ENCODE measurements at places on chromosomes 4 and X.

DNA sequence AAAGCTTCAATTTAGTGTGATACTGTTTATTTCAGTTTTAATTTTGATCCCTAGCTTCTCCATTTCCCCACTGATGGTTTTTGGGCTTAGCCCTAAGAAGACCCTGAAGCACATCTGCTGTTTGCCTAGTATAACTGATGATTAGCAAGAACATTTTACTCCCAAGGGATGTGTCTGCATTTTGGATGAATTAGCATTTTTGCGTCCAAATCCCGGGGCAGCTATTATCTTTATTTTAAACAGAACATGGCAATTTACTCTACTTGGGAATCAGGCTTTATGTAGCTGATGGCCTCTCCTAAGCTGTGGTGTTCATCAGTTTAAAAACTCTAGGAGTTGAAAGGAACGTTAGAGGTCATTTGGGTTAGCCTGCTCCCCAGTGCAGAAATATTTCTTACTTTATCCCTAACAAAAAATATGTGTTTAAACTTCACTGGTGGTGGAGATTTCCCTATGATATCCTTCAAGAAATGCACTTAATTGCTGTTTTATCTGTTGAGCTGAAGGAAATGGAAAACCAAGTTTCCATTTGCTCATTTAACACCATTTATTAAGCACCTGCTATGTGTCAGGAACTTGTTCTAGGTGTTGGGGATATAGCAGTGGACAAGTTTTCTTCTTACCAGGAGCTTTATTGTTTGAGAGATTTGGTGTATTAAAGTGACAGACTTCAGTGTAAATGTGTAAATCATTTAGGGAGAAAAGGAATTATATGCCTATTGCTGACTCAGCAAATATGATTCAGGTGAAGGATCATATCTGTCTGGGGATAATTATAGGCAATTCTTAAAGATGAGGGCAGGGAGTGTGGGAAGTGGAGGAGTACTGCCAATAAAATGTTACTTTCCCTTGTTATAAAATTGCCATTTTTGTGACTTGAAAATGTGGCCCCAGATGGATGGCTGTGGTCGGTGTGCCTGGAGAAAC is 3.4 kb downstream of the SEPTIN11 start:
- no peak for DNase-seq

DNA sequence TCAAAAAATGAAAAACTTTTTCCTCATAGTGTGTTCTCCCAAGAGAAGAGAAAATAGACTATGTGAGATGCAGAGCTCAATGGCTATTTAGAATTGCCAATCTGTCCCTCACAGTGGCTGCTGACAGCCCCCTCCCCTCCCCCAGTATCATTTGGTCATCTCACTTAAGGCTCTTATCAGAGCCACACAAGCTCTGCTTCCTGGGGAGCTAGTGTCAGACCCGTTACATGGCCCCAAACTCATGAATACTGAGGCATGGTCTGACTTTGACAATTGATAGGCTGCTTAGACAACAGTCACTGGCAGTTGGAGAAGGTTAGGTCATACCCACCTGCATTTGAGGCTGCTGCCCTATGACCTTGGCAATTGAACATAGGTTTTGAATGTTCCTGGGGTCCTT is 15.3 kb downstream of the RNF150 start:
- DNase-seq: no peak

DNA sequence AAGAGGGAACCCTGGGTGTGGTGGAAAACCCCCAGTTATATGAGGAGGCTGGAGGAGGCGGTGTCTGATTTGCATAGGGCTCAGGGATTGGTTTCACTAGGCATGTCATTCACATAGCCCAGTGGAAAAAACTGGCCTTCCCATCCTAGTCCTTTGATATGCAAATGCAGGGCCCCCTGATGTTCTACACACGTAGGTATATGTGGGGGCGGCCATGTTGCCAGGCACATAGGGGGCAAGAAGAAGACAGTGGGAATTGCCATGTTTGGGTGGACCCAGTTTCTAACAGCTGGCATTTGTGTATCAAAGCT is 34.0 kb upstream of the ENPP6 start:
- DNase-seq: no peak

- DNase-seq: no peak
Measured at GRCh38 chr4:18197467-18197866, 175.9 kb upstream of the LCORL start.

DNA sequence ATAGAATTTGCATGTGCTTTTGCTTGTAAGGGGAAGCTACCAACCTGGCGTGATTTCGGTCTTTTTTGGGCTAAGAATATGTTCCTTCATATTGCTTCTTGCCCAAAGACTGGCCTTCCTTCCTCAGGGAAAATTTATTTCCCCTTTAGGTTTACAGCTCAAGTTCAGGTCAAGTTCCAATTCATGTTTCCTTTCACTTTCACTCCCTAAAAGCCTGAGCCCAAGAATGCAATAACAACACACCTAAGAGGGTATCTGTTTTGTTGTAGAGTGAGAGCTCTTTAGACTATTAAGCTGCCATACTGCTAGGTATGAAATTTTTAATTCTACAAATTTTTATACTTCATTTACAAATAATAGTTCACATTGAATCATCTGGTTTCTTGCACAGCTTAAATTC is 299.6 kb downstream of the TLL1 start:
- DNase-seq: no peak

GRCh38 chr4:7701866-7702649 is 237.6 kb downstream of the AFAP1 start:
- no peak for DNase-seq

DNA sequence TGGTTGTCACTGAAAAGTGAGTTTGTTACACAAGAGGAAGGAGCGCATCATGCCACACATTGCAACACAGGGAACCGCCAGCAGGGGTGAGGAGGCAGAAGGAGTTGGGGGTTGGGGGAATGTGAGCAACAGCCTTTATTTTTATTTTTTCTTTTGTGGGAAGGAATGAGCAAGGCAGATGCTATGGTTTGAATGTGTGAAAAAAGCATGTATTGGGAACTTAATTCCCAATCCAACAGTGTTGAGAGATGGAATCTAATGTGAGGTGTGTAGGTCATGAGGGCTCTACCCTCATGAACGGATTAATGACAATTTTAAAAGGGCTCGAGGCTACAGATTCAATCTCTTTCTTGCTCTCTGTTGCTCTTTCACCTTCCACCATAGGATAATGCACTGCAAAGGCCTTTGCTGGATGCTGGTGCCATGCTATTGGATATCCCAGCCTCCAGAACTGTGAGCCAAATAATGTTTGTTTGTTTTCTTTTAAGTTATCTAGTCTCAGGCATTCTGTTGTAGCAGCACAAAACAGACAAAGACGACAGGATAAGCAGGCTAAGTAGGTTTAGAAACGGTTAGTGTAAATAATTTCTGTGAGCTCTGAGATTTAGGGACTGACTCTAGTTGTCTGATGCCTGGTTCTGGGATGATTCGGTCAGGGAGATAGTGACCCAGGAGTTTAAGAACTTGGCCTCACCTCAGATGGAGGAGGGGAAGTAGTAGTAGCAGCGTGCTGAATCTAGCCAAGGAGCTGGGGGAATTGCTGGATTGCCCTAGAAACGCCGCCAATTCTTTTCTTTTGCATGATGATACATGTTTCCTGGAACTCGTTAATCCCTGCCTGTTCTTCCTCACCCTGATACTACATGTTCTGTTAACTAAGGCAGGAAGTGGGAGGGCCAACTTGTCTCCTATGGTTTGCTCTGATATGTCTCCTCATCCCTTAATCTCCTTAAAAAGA is 156.6 kb upstream of the CTSO start:
- no peak for DNase-seq

DNA sequence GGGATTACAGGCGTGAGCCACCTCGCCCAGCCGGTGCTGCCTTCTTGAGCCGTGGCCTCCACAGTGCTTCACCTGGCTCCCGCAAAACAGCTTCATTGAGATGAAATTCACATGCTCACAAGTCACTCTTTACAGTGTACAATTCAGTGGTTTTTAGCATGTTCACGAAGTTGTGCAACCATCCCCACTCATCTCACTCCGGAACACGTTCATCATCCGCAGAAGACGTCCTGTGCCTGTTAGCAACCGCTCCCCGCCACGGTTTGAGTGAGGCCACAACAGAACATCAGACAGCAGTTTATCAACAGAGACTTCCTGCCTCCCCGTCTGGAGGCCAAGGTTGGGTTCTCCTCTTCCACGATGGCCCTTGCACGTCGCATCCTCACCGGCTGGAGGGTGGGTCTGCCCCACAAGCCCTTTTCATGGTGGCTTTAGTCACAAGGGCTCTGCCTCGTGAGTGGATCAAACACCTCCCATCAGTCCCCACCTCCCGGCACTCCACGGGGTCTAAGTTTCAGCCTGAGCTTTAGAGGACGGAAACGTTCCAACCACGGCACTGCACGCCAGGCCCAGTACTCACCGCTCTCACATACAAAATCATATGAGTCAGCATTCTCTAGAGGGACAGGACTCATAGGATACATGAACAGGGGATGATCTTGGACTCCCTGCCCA is 29.6 kb upstream of the SPON2 start:
- DNase-seq: peak; percentile 75

Measured in activated CD4-positive, alpha-beta T cell treated with anti-CD3 and anti-CD28 coated beads, Interleukin-2, amount 50 U/mL, for 48 hours (primary cell).